ENCODE measurements at places on chromosomes 2 and 18.
A peak's percentile ranks its signal among the peaks of the same experiment; 100 is the strongest.

GRCh38 chr18:27022477-27022876 is 157.0 kb upstream of the AQP4 start:
- DNase-seq: no peak

DNA sequence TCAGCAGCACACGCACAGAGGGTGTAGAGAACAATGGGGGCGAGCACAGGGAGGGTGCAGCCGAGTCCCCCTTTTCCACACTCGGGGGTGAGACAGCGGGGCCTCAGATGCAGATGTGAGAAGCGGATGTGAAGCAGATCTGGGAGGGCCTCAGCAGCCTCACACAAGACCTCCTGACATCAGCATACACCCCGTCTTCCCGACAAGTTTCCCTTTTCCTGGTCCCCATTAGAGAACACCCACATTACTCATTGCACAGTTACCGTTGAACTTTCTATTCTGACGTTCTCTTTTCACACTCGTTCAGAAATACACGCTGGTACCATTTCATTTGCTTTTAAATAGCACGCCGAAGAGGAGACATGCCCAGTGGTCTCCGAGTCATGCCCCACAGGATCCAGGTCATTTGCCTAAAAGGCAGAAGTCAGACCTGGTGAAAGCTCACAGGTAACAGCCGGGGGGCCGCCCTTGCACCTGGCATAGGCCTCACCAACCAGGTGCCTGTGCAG is 129.5 kb upstream of the ID2 start:
- DNase-seq: no peak

- DNase-seq: no peak
Measured at GRCh38 chr2:157822993-157823392, 53.1 kb downstream of the ACVR1 start.

- no peak for DNase-seq
Measured at GRCh38 chr2:189444322-189444721, 3.0 kb downstream of the WDR75 start.

- no peak for DNase-seq
Measured at GRCh38 chr2:203824603-203825002, 43.0 kb upstream of the CTLA4 start.

DNA sequence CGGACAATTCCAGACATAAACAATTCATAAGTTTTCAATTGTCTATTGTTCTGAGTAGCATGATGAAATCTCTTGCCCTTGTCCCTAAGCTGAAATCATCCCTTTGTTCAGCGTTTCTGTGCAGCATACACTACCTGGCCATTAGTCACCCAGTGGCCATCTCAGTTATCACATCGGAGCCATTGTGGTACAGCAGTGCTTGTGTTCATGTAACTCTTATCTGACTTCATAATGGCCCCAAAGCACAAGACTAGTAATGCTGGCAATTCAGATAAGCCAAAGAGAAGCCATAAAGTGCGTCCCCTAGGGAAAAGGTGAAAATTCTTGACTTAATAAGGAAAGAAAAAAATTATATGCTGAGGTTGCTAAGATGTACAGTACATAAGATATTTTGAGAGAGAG is 127.2 kb downstream of the FHOD3 start:
- DNase-seq: no peak

DNA sequence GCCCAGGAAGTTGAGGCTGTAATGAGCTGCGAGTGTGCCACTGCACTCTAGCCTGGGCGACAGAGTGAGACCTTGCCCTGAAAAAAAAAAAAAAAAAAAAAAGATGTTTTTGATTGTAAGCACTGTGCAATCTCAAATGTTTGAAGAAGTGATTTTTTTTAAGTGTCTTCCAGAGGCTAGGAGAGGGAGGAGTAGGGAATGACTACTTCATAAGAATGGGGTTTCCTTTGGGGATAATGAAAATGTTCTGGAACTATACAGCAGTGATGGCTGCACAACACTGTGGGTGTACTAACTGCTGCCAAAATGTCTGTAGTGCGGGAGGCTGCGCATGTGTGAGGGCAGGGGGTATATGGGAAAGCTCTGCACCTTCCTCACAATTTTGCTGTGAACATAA is 83.7 kb downstream of the MCFD2 start:
- DNase-seq: no peak

DNA sequence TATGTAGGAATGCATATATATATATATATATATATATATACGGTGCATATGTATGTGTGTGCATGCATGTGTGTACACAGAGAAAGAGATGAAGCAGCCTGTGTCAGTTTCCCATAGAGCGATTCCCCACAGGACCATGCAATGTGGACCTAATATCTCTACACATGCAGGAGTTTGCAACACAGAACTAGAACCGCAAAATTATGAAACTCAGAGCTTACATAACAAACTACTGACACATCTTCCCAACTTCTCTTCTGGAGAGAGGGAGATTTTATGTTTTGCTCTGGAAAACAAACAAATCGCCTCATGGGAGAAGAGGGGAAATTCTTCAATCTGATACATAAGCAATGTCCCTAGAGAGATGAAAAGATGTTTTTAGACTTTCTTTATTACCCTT is 377.2 kb downstream of the LRATD1 start:
- no peak for DNase-seq

GRCh38 chr18:980586-980985 is 75.9 kb downstream of the ADCYAP1 start:
- no peak for DNase-seq

DNA sequence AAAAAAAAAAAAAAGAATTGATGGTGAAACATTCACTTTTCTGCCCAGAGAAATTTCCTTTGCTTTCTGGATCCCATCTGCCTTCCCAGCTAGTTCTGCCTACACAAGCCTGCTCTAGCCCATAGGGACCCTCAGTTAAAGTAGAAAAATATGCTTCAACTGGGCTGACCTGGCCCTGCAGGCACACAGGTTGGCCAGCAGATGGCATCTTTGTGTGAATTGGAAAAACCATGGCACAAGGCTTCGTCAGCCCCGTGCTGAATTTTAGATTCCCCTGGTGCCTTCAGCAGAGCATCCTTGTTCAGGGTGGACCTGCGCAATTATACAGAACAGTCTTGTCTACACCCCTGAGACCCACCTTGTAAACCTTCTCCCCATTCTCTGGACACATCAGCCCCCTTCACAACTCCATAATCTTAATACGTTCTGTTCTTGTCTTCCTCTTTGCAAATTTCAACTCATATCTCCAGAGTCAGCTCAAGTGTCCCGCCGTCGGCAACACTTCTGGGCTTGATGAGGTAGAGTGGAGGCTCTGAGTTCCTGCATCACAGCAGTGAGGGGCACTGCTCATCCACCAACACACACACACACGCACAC is 114.5 kb downstream of the INSIG2 start:
- no peak for DNase-seq

- DNase-seq: no peak
Measured at GRCh38 chr18:55013685-55014084, 54.4 kb upstream of the CCDC68 start.

DNA sequence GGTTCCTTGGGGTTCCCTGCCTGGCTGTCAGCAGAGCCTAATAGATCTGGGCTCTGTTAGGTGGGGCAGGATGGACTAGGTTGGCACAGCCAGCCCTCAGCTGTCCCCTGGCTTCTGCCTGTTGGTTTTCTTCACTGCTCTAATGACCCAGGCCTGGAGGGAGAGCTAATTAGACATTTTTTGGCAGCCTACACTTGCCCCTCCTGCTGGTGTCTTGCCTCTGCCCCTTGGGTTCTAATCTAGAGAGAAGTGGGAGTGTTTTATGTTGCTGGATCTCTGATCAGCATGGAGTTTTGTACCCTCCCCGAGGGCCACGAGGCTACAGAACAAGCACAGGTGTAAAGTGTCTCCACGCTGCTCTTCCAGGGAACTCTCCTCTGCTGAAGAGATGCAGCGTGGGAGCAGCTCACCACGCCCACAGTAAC is 199.4 kb upstream of the RASGRP3 start:
- DNase-seq: no peak

GRCh38 chr2:202932425-202933138 is 20.5 kb downstream of the CARF start:
- no peak for DNase-seq

GRCh38 chr2:26187114-26187513 is 14.2 kb downstream of the GAREM2 start:
- no peak for DNase-seq

- DNase-seq: no peak
Measured at GRCh38 chr2:225326969-225327368, 72.5 kb upstream of the NYAP2 start.

DNA sequence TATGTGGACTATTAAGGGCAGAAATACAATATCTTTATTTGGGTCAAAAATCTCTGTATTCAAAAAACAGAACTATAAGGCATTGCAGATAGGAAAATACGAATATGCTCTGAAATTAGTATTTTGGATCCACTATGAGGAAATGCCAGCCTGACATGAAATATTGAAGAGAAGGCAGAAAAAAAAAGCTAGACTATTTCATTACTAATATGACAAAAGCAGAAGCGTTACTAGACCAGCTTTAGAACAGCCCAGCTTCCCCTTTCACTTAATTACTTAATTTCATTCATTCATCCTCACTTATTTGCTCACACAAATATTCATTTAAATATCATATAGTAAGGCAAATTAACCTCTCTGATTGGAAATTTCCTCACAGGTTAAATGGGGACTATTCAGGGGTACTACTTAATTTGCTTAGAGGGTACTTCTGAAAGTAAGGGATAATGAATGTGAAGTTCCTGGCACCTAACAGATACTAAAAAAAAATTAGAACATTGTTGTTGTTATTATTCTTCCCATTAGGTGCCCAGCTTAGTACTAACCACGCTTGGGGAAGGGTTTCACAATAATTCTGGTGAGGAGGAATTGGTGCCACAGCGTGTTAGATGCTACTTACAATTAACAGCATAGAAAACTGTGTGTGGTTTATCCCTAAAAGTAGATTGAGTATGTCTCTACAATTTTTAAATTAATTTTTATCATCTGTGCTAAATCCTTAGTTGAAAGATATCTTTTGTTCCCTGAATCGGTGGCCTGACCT is 71.1 kb upstream of the CTLA4 start:
- DNase-seq: no peak

DNA sequence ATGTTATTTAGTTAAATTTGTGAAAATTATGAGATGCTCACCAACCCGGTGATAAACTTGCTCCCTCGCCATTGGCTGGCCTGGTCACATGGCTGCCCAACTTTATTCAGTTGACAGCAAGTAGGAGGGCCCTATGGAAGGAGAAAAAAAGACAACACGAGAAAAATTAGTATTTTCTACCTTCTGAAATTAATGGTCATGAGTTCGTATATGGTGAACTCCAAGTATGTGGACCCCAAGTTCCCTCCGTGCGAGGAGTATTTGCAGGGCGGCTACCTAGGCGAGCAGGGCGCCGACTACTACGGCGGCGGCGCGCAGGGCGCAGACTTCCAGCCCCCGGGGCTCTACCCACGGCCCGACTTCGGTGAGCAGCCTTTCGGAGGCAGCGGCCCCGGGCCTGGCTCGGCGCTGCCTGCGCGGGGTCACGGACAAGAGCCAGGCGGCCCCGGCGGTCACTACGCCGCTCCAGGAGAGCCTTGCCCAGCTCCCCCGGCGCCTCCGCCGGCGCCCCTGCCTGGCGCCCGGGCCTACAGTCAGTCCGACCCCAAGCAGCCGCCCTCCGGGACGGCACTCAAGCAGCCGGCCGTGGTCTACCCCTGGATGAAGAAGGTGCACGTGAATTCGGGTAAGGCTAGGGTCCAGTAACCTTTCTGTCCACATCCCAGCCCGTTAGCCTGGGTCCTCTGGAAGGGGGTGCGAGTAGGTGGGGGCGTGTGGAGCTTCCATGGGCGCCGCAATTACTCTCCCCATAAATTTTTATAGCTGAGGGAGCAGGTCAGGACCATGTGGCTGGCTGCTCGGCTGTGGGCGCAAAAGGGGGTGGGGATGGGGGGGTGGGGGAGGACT is at the start of gene HOXD4:
Gene HOXD4 (plus strand): TSS at position 109 of the 846 bp plus-strand sequence. CDS start 84 bp downstream, at position 193.
- DNase-seq: no peak

DNA sequence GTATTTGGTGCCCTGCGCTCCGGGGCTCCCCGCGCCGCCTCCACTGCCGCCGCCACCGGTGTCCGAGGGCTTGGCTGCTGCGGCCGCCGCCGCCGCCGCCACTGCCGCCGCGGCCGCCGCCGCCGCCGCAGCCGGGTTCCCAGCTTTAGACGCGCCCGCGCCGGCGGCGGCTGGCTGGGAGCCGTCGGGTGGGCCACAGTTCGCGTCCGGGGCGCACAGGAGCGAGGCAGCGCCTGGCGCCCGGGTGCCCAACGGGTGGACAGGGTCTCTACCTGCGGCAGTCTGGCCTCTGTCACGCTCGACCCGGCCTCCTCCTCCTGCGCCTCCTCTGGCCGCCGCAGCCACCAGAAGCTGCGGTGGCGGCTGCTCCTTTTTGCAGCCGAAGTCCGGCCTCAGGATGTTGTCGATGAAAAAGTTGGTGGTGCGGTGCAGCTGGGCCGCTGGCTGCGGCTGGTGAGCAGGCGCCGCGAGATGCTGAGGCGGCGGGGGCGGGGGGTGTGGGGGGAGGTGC is 951 bp downstream of the EN1 start:
- no peak for DNase-seq

- no peak for DNase-seq
Measured at GRCh38 chr18:37578182-37578678, 12.6 kb upstream of the CELF4 start.

DNA sequence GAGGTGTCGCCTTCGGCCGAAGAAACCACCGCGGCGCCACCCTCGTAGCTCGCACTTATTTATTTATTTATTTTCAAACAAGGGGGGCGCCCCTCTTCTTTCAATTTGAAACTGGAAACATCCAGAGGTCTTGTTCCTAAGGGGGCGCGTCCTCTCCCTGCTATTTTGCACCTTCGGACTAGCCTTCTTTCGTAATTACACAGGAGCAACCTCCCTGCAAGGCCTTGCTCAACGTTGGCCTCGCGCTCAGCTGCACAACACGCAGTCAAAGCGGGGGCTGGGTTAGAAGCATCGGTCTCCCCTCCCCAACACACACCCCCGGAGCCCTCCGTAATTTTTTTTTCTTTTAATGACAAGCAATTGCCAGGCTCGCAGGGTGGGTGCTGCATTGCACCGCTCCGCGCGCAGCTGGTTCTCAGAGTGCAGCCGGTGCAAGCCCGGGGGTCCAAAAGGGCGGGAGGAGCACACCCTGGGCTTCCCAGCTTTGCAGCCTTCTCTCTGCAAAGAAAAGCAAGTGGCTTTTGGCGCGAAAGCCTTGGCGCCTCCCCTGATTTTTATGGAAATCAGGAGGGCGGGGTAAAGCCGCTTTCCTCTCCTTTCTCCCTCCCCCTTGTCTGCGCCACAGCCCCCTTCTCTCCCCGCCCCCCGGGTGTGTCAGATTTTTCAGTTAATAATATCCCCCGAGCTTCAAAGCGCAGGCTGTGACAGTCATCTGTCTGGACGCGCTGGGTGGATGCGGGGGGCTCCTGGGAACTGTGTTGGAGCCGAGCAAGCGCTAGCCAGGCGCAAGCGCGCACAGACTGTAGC is at the start of gene MYCN:
Gene MYCN (plus strand): TSS at position 697 of the 807 bp plus-strand sequence. CDS start 1,515 bp downstream, outside the sequence.
- DNase-seq: peak; percentile 72

DNA sequence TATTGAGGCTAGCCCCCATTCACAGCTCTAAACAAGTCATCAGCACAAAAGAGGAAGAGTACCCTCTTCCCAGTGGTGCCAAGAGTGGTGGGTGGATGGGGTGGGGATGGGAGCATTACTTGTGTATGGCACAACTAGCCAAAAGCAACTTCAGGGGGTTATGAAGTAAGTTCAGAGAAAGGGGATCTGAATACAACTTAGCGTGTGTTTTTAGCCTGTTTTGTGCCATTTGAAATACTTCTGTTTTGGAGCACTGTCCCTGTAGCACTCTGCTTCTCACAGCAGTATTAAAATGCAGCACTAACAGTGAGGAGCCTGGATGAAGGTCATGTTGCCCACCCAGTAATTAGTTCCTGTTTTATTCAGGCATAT is 113.5 kb downstream of the CRIM1 start:
- DNase-seq: no peak

Data from suprapubic skin (tissue), 4 donors.